ENCODE measurements at places on chromosomes 4 and X.
A peak's percentile ranks its signal among the peaks of the same experiment; 100 is the strongest.

GRCh38 chr4:133647206-133647605, 498.1 kb downstream of the PCDH10 start:
- no peak for DNase-seq

DNA sequence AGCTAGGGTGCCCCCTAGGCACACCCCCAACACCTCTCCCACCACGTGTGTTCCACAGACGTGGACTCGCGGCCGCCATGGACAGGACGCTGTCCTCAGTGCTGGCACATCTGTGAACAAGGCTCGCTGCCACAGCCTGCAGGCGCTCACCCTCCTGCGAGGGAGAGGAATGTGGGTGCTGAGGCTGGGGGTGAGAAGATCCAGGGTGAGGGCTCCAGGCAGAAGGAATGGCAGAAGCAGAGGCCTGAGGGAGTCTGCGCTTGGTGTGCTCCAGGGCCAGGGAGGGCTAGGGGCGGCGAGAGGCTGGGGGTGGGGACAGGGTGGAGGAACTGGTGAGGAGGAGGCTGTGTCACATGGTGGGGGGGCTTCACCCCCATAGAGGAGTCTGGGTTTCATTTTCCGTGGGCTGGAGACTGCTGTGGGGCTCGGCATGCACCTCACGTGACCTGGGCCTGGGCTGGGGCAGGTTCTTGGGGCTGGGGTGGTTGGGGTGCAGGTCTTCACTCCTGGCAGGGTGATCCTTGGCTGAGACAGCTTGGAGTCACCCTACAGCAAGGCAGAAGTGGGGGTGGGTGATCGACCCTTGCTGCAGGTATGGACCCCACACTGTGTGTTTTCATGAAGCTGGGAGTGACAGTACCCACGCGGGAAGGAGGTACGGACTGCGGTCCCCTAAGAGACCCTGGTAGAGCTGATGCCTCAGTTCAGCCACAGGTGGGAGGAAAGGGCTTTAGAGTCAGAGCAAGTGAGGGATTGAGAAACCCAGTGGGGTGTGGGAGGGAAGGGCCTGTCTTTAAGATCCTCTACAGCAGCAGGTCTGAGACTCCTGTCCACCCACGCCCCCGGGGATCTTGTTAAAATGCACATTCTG, 103.7 kb downstream of the PSAPL1 start:
- DNase-seq = no peak

DNA sequence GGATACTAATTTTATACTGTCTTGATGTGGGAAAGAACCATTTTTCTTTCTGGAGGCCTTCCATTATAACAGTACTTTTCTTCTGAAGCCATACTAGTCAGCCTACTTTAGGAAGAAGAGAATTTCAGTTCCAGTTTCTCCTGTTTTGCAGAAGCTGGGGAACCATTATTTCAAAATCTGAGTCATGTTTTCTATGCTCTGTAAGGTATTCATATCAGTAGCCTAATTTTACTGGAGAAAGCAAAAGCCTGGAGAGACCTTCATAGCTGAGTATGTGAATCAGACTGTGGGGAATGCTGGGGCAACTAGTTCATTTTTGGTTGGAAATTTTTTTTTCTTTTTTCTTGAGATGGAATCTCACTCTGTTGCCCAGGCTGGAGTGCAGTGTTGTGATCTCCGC, 22.4 kb downstream of the AFF1 start:
- DNase-seq = no peak

- no peak for DNase-seq
These were observed at the start of gene MSN for GRCh38 chrX:65667503-65668376. Gene MSN (plus strand): TSS chrX:65667654. CDS start chrX:65667842, 188 bp downstream.

DNA sequence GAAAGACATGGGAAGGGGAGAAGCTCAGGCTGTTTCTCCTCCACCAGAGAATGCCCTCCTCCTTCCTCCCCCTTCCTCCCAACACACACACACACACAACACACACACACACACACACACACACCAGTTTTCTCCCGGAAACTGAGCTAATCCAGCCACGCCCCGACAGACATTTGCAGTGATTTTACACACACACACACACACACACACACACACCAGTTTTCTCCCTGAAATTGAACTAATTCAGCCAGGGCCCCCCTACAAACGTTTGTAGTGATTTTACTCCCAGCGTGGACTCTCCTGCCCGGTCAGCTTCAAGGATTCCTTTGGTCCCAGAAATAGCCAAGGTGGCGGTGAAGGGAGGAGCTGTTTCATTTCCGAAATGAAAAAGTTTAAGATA, 32.9 kb upstream of the STX18 start:
- no peak for DNase-seq

DNA sequence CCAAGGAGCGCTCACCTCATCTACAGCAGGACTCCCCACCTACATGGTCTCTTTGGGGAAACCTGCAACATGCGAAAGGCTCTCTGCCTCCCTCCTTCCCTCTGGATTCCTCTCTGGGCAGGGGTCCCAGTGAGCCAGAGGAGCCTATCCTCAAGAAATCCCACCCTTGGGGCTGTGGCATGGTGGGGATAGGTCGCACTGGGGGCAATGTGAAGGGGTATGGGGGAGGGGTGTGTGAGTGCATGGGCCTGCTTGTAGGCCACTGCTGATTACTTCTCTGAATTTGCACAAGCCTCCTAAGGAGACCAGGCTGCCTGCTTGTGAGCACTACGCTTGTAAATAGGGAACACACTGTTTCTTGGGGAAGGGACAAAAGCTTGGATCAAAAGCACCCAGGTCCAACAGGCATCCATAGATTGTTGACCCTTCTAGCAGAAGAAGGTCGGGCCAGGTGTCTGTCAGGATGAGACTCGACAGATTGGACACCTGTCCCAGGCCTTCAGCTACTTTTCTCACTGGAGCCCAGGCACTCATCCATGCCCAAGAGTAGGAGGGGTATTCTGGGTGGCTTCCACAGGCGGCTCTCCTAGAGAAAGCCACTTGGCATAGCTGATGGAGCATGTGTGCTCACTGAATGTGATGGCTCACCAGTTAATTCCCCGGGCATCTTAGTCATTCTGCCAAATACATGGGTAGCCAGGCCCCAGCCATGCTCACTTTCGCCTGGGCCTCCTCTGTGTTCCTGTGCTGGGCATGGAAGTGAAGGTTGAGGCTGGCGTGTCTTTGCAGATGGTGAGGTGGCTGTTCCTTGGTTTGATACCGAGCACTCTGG, 75.0 kb downstream of the NBDY start:
- DNase-seq = no peak

GRCh38 chr4:121706595-121707021, 9.8 kb upstream of the ANXA5 start:
- DNase-seq = no peak

DNA sequence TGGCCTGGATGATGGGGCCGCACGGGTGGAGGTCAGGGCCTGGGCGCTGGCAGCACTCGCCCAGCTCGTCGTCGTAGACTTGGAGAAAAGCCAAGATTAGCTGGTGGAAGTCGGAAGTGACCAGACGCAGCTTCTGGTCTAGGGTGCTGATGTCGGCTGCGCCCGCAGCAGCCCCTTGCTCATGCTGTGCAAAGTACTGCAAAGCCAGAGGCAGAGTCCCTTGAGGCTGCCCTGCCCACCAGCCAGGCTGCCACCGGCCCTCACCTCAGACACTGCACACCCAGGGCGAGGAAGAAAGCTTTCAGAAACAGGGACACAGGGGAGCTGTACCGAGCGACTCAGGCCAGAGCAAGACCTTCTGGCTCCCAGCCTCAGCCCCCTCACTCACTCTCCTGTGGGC, 9.7 kb upstream of the TREX2 start:
- DNase-seq = no peak

DNA sequence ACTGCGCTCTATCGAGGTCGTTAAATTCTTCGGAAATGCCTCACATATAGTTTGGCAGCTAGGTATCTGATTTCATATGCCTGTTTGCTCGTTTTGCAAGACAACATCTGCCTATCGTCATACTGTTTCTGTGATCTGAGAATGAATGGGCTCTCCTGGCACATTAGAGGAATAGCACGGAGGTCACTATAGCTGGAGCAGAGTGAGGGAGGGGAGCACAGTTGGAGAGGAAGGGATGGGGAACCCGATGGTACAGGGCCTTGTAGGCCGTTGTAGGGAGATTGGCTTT, 552 bp downstream of the IKBKG start:
- no peak for DNase-seq

DNA sequence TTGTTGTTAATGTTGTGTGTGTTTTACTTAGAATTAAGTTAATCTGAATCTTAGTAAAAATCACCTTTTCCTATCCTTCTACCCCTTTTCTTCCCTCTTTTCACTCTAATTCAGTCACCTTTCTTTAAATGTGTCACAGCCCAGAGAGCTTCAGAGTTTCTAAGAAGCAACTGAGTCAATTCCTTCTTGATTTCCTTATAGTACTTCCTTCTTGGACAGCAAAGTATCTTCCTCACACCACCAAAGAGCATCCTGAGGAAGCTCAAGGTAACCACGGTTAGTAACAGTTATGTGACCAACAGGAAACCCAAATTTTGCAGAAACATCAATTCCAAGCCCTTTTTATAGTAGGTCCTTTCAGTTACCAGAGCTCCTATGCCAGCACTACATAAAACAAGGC, 243.2 kb upstream of the BMP3 start:
- no peak for DNase-seq

GRCh38 chr4:85659610-85660218, 184.8 kb downstream of the ARHGAP24 start:
- no peak for DNase-seq

DNA sequence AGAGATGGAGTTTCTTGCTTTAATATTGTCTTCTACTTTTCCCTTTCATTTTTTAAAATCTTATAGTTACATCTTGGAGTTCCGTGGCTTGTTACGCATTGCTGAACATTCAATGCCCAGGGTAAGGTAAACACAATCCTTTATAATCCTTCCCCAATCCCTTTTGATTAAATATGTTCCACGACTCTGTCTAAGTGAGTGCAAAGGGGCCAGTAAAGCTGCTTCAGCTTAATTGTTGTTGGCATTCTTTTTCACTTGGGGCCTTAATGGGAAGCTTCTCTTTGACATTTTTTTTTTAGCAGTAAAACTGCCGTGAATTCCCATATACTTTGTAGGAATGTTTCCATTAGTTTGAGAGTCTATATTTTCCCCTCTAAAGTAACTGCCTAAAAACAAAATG, 1028.1 kb downstream of the C4orf33 start:
- peak; percentile 29 for DNase-seq

GRCh38 chrX:122667667-122668066, 516.4 kb upstream of the GRIA3 start:
- no peak for DNase-seq

GRCh38 chr4:180587379-180587778, 1655.8 kb upstream of the TENM3 start:
- no peak for DNase-seq
